ENCODE measurements at places on chromosomes 11 and 22.

- no peak for DNase-seq
Measured at GRCh38 chr11:114616516-114616915, 20.9 kb upstream of the NXPE4 start.

- DNase-seq: no peak
Measured at GRCh38 chr22:36102995-36103394, 57.6 kb downstream of the APOL3 start.

DNA sequence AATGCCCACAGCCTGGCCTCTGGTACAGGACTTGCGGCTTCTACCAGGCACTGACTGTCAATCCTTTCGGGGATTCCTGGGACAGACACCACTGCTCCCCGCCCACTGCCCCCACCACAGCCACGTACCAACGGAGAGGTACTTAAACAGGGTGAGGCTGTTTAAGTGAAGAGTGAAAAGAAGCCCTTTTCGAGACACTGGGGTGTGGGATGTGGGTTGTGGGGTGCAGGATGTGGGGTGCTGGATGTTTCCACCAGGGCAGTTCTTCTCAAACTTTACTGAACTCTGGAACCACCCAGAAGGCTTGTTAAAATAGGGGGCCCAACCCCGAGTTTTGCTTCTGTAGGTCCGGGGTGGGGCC lies 34.2 kb upstream of the PRR5 start:
- DNase-seq: no peak

GRCh38 chr22:28341001-28341400 lies 338.6 kb downstream of the TTC28 start:
- DNase-seq: no peak

DNA sequence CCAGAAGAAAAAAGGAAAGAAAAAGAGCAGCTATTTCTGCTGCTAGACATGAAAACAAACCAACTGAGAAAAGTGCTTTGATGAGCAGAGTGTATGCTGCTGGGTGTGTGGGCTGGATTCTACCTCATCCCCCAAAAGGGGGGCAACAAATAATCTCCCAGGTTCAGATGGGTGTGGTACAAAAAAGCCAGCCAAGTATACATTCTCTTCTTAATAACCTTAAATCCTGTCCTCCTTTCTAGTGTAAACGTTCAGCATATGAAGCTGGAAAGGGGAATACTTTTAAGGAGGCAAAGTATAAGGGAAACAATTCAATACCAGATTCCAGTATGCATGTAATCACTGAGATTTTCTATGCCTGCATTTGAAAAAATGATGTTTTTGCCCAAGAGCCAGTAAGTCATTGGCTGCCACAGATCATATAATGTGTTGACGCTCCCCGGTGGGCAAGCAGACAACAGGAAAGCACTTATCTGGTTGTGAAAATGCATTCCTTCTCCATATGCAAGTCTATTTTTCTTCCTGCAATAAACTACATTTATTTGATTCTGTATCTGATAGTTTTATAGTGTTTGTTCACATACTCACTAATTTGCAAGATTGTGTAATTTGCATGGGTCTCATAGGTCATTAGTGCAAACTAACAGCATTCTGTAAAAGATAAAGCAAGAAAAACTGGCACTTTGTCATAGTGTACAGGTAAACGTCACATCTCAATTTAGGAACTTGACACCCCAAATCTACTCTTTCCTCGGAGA lies 201.1 kb downstream of the CADM1 start:
- no peak for DNase-seq

DNA sequence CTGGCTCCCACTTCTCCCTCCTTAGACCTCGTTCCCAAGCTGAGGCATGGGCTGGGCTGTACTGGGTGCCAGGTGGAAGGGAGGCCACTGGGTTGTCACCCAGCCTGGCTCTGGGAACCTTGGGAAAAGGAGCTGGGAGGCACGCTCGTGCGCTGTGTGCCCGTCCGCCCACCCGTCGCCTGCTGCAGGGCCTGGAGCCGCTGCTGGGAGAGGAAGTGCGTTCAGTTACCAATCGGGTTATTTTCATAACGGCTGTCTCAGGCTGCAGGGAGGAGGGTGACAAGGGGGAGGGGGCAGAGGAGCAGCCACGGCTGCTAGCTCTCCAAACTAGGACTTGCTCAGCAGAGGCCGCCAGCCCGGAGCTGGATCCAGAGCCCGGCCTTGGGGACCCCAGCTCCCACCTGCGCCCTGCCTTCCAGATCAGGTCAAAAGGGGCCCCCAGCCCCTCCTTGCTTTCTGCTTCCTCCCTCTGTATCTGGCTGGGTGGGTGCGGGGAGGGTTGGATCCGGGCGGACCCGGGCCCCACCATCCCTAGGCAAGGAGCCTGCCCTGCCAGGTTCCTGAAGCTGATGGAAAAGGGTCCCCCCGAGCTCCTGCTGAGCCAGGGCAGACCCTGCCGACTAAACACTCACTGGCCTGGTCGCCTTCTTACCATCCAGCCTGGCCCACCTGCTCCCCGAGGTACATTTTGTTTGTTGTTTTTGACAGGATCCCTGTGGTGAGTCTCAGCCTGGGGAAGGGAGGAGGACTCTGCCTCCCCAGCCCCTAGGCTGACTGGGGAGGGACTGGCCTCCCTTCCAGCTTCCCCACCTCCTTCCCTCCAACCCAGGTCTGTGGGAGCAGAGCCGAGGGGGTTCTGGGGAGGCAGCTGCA lies 14.3 kb downstream of the DGKZ start:
- DNase-seq: peak; percentile 97

Data from GM12891 (cell line).